Fibroblast of lung (primary cell): ENCODE measurements at places on chromosomes 2 and 18. TPM values are rescaled to one million over a fixed set of nuclear protein-coding genes. Genes with fewer than 3 reads are reported as not detected.

HOXD10 gene
- total RNA-seq = not detected in 2 replicates

FBXO48 gene
- total RNA-seq = 0.26 and 0.33 TPM in 2 replicates

POTEI gene
- total RNA-seq = not detected in 2 replicates

NAT8 gene
- not detected in 2 replicates for total RNA-seq

ACVR1C gene
- total RNA-seq = 0.26 and 0.83 TPM in 2 replicates

DSEL gene
- total RNA-seq = 51.1 and 157 TPM in 2 replicates

NEU2 gene
- not detected in 2 replicates for total RNA-seq

STPG4 gene
- total RNA-seq = 0.26 and 0.33 TPM in 2 replicates

UGT1A10 gene
- total RNA-seq = not detected in 2 replicates

CD8B2 gene
- total RNA-seq = not detected in 2 replicates

NEB gene
- 0.17 and 0.26 TPM in 2 replicates for total RNA-seq

KCNIP3 gene
- 1.5 and 1.7 TPM in 2 replicates for total RNA-seq

RABL2A gene
- total RNA-seq = 6.9 and 11.7 TPM in 2 replicates

REG3G gene
- not detected in 2 replicates for total RNA-seq

PLCL1 gene
- total RNA-seq = 0.83 and 1.3 TPM in 2 replicates

TGFA gene
- total RNA-seq = not detected in 2 replicates

KANSL3 gene
- total RNA-seq = 28.2 and 36.5 TPM in 2 replicates

HOXD3 gene
- not detected in 2 replicates for total RNA-seq

LYG1 gene
- 0.26 and 0.50 TPM in 2 replicates for total RNA-seq

CFC1 gene
- not detected in 2 replicates for total RNA-seq

LONRF2 gene
- under 0.01 TPM in 2 replicates for total RNA-seq

AMER3 gene
- not detected in 2 replicates for total RNA-seq

C1GALT1C1L gene
- 0.33 and 0.51 TPM in 2 replicates for total RNA-seq

MROH2A gene
- not detected in 2 replicates for total RNA-seq

C2orf80 gene
- total RNA-seq = not detected in 2 replicates

HSPD1 gene
- 198 and 214 TPM in 2 replicates for total RNA-seq

TAF4B gene
- total RNA-seq = 2.0 and 2.6 TPM in 2 replicates

FAP gene
- 81.9 and 96.1 TPM in 2 replicates for total RNA-seq

PROM2 gene
- total RNA-seq = 0.26 and 0.33 TPM in 2 replicates

PTRHD1 gene
- total RNA-seq = 23.6 and 29.9 TPM in 2 replicates
